Fibroblast of upper back skin (primary cell): ENCODE measurements at places on chromosomes 12 and 14.
A peak's percentile ranks its signal among the peaks of the same experiment; 100 is the strongest.

- no peak for DNase-seq
Observed at GRCh38 chr12:112381406-112381882, 787 bp downstream of the HECTD4 start.

- no peak for DNase-seq
Observed at GRCh38 chr12:27964123-27964522, 8.4 kb downstream of the PTHLH start.

- DNase-seq = peak; percentile 63
Observed at GRCh38 chr12:88781909-88782308, 201.6 kb upstream of the KITLG start.

DNA sequence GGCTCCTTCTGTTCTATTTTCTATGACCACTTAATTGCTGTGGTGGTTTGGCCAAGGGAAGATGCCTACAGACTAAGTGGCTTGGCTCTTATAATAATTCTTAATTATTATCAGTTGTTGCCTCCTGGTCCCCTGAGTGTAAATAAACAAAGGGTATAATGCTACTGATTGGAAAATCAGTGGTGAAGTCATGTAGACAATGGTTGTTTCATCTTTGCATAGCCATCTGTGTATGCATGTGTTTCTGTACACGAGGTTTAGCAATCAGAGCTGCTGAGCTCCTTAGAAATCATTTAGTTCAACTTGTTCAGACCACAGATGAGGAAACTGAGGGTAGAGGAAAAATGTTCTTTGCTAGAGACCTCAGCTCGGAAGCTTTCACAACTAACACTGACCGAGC is 152.2 kb downstream of the STXBP6 start:
- DNase-seq = no peak

DNA sequence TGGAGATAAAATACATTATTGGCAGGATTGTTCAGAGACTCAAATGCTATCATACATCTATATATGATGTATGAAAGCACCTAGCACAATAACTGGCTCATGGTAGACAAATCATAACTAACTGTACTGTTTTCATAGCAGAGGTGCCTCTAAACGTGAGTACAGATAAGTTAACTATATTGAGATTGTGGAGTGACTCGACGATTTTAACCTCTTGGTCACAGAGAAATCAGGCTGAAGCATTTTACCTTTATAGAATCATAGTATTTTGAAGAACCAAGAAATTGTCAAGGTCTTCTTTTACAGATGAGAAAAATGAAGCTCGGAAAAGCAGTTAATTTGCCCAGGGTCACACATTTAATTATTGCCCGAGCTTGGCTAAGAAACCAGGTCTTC is 666 bp upstream of the DERA start:
- no peak for DNase-seq

DNA sequence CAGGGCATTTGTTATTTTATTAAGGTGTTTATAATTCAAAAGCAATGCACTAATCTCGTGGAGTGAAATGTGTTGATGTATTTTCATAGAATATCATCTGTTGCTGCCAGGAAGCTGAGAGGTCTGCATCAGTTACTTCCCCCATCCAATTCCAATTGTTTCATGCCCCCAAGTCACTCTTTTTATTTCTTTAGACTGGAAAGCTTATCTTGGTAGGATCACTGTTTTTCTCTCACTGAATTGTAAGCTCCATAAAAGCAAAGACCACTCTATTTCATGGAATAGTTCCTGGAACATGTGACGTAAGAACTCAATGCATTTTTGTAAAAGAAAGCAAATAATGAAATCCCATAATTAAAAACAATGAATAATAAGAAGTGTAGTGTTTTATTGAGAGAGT is 420.2 kb downstream of the TRHDE start:
- no peak for DNase-seq

GRCh38 chr14:97713023-97713422 is 915.8 kb downstream of the VRK1 start:
- peak; percentile 9 for DNase-seq

DNA sequence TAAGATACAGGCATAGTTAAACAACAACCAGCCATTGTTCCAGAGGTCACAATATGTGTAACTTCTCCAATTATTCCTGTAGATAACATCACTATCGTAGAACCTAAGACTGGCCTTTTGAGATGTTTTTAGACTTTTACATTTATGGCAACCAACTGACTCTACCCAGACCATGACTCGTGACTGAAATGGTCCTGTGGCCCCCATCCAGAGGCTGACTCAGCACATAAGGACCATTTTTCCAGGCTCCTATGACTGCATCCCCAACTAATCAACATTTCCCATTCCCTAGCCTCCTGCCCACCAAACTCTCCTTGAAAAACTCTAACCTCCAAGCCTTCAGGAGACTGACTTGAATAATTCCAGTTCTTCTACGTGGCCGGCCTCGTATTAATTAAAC is 52.6 kb upstream of the NID2 start:
- peak; percentile 45 for DNase-seq

GRCh38 chr14:75630695-75631452 is 29.8 kb downstream of the ERG28 start:
- no peak for DNase-seq

- peak; percentile 30 for DNase-seq
Observed at GRCh38 chr12:95547522-95548055, 3.7 kb downstream of the USP44 start.

DNA sequence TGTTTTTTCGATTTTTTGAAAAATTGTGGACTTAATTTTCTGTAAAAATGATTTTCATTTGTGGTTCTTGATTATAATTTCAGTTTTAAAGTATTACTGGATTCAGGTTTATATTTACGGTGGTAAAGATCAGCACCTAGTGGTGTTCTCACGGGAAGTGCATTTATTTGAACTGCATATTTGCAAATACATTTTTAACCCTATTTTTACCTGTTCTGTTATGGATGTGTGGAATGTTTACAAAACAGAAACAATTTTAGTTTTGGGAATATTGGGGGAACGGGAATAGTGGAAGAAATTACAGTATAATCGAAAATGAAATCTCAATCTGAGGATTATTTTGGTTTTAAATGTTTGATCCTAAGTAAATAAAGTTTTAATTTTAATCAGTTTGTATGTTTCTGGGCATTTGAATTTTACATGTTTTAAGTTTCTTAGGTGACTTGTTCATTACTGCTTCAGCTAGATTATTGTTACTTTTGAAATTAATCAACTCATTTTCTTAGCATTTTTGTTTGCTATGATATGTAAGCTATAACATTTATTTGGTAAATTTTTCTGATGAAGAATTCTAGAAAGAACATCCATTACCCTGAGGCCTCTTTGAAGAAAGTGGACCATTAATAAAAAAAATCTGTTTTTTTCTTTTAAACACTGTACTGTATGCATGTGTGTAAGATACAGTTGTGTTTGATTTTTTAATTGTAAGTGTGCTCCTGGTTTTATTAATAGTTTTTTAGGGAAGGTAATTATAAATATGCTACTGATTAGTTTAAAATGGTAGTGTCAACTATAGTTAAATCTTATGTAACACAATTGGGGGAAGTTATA is 942 bp downstream of the ATF7IP start:
- DNase-seq = peak; percentile 18

DNA sequence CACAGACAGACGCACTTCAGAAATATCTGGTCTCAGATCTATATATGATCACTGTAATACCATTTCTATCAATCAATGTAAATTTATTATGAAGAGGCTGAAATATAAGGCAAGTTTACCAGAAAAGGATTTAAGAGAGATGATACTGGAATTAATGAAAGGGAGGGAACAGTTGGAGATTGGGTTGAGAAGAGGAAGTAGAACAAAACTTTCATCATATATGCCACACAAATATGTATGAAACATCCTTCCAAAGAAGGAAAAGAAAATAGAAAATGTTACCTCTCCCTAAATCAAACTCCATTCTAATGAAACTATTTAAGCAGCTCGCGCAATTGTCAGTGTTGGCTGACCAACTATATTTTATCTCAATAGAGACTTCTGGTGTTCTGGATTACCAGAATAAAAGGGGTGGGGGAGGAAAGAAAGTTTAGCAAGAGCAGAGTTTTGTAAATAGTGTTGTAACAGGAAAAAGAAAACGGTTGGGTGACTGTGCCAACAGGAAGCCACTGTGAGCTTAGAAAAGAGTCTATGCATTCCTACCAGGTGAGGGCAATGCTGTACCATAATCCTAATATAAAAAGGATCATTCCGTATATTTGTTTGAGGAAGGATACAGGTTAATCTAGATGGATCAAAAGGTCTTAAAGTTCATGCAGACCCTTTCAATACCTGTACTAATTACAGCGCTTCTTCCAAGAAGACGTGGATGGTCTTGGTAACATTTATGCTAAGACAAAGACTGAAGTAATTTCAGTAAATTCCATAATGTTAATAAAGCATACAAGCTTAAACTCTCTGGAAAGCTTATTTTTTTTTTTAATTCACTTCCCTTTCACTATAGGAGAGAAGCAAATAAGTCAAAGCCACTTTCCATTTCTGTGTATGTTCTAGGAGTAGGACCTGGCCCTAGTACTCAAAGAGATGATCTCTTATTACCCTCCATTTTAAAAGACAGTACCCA is 14.5 kb upstream of the LLPH start:
- DNase-seq = peak; percentile 74

- DNase-seq = no peak
Observed at GRCh38 chr14:100734031-100734990, 7.6 kb downstream of the DLK1 start.

DNA sequence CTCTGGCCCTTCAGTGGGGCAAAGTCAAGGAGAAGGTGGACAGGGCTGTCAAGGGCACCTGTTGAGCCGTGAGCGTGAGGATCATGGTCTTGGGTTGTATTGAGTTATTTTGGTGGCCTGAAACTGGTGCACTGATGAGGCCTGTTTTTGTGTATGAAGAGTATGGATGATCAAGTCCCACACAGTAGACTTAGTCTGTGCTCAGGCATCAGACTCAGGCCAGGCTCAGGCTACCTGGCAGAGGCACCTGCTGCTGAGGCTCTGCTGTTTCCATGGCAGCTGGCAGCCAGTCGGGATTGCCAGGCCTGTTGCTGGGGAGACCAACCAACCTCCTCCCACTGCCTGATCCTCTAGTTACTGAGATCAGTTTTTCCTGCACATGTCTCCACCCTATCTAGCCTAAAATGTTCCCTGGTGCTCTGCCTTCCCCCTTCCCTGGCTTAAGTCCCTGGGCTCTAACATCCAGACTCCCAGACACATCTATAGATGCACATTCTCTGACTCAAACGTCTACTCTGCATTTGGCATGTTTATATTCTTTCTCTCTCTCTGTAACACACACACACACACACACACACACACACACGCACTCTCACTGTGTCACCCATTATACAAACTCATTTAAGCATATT is 5.1 kb downstream of the JPH4 start:
- DNase-seq = no peak

DNA sequence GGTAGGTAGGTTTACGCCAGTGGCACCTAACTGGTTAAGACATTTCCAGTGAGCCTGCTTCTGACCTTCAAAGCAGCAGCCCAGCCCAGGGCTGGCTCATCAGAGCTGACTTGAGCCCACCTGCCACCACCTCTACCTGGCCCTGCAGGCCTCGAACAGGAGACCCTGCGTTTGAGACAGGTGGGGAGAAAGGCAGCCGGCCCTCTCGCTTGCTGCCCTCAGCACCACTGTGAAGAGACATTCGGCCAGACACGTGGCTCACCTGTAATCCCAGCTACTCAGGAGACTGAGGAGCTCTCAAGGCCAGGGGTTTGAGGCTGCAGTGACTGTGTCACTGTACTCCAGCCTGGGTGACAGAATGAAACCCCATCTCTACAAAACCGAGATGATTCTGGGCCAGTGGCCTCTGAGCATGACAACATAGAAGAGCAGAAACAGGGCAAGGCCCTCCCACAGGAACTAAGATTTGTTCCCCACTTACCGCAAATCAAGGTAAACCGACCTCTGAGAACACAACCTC is 74.2 kb downstream of the TESC start:
- no peak for DNase-seq

DNA sequence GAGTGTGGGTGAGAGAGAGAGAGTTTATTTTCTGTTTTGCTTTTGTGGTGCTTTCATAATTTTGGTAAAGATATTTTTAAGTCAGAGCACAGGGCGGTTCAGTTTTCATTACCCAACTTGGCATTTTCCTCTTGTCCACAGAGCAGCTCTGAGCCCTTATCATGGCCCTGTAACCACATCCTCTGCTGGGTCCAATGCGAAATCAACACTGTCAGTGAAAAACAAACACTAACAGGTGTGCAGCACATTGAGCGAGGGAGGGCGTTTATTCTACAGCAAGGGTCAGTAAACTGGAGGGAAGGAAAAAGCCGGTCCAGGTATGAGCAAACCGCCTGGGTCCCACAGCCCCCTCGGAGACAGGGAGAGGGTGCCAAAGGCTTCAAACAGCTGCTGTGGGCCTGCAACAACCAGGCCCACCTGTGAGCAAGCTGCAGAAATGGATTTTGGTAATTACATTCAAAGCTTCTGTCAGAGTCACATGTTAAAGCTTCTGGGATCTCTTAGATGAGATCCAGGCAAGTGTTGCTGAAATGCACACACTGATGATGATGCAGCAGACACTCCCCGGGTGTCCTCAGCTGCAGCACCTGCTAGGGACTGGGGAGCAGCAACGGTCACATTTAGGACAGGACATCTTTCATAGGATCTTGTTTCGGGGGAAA is 132.7 kb upstream of the DYRK2 start:
- DNase-seq = no peak

DNA sequence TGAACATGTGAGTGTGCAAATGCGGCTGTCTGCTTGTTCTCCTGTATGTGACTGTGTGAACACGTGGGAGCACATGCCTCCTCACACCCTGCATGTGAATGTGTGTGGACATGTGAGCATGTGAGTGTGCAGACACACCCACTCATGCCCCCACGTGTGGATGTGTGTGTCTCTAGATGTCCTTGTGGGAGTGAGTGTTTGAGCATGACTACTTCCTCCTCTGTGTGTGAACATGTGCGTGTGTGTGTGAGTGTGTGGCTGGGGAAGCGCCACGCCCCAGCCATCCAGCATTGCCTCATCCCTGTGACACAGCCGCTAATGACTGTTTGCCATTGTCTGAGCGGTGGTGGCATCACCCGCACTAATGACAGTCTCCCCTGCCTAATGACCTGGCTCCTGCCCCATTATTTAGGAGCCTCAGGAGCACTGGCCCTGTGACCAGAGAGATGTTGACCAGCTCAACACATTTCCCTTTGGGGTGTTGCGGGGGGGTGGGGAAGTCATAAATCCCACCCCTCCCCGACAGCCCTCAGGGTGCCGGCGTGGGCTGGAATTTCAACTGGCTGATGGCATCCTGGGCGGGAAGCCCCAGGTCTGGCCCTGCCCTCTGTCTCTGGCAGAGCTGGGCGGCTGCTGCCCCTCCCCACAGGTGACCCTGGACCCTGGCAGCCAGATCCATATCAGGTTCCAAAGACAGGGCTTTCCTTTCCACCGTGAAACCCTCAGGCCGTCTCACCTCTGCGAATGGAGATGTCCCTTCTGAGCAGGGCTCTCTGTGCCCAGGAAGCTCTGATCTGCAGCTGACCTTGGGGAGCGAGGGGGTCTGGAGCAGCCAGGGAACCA is 11.5 kb upstream of the KRT80 start:
- peak; percentile 79 for DNase-seq

- DNase-seq = no peak
Observed at GRCh38 chr14:36397357-36397756, 76.9 kb upstream of the MBIP start.

GRCh38 chr14:78618368-78618767 is 448.2 kb downstream of the NRXN3 start:
- DNase-seq = no peak

- no peak for DNase-seq
Observed at GRCh38 chr14:77426396-77426795, 3.1 kb upstream of the NOXRED1 start.

- no peak for DNase-seq
Observed at GRCh38 chr12:9941838-9942237, 9.7 kb upstream of the CLEC2A start.

GRCh38 chr12:38389614-38390013 is 73.0 kb downstream of the ALG10B start:
- DNase-seq = no peak
